NCI-H446 treated with DMSO at 0.1 percent for 48 hours (cell line): ENCODE measurements at places on chromosomes 1 and 21.

DNA sequence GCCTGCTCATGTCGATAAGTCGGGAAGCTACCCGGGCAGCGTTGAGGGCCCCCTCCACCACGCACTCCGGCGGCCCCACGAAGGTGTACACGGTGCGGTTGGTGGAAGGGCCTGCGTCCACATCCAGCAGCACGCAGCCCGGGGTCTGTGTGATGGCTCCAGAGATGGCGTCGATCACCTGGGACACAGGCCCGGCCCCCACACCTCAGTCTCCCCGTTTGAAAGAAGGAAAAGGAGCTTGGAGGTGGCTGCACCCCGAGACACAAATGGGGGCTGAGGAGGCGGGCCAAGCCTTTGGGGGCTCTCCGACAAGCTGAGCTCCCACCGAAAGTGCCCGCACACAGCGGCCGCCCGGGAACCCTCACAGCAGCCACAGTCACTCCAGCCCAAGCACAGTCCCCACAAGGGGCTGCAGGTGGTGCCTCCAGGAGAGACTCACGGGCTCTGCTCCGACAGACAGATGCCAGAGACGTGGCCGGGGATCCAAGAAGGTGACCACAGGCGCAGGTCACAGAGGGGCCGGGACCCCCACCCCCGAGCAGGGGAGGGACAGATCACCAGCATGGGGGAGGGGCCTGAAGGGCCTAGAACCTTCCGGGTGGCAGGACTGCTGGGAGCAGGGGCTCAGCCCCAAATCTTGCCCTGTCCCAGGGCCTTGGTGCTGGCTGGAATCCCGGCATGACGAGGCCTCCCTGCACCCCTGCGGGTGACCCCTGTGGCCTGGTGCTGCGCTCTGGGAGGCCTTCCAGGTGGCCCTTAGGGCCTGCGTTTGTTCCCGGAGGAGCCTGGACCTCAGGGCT is 1.0 kb downstream of the FTCD start:
- DNase-seq: no peak

DNA sequence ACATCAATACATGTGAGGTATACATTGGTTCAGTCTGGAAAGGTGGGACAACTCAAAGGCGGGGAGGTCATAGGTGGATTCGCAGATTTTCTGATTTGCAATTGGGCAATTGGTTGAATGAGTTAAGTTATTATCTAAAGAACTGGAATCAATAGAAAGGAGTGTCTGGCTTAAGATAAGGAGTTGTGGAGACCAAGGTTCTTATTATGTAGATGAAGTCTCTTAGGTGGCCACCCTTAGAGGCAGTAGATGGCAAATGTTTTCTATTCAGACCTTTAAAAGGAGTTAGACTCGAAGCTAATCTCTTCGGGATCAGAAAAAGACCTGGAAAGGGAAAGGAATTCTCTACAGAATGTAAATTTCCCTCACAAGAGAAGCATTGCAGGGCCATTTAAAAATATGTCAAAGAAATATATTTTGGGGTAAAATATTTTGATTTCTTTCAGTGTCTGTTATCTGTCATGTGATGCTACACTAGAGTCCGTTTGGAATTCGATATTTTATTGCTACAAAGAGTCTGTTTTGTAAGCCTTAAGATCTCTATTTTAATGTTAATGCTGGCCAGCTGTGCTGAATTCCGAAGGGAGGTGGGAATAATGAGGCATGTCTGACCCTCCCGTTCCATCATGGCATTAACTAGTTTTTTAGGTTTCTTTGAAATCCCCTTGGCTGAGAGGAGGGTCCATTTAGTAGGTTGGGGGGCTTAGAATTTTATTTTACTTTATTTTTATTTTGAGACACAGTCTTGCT is 265.1 kb downstream of the PTPRU start:
- DNase-seq: no peak

DNA sequence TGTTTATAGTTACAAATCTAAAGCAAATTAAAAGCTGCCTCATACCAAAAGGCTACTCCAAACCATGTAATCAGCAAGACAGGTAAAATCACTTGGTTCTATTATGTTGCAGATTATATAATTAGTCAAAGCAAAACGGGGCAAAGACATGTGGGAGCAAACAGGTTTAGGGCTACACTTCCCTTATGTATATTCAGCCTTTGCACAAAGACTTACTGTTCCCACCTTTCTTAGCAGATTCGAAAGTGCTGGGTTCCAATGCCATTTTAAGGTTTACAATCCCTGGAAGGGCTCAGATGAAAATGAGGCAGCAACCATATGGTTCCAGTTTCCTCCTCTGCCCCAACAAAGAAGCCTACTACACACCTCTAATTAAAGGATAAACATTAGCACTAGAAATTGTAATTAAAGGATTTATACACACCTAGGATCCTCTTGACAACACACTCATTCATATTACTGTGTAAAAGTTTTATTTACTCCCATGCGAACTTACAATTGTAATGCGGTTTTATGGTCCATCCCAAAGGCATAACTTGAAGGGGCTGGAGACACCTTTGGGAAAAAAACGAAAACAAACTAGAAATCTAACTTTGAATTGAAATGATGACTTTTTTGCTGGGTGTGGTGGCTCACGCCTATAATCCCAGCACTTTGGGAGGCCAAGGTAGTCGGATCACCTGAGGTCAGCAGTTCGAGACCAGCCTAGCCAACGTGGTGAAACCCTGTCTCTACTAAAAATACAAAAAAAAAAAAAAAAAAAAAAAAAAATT is 117.3 kb upstream of the PKN2 start:
- DNase-seq: no peak

DNA sequence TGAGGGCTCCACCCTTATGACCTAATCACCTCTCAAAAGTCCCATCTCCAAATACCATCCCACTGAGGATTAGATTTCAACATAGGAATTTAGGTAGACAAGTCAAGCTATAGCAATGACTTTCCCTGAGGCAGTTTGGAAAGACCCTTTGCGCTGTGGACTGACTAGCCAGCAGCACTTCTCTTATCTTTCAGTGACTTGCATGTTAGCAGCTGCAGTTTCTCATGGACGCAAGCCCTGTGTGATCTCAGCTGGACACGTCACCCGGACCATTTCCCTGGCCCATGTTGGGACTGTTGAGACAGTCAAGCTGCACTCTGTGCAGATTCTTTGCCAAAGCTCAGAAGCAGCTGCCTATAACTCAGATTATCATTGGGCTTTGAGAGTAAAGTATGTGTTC is 408.1 kb upstream of the USP24 start:
- no peak for DNase-seq

- DNase-seq: no peak
Observed at GRCh38 chr1:235670157-235670776, 20.7 kb upstream of the GNG4 start.

DNA sequence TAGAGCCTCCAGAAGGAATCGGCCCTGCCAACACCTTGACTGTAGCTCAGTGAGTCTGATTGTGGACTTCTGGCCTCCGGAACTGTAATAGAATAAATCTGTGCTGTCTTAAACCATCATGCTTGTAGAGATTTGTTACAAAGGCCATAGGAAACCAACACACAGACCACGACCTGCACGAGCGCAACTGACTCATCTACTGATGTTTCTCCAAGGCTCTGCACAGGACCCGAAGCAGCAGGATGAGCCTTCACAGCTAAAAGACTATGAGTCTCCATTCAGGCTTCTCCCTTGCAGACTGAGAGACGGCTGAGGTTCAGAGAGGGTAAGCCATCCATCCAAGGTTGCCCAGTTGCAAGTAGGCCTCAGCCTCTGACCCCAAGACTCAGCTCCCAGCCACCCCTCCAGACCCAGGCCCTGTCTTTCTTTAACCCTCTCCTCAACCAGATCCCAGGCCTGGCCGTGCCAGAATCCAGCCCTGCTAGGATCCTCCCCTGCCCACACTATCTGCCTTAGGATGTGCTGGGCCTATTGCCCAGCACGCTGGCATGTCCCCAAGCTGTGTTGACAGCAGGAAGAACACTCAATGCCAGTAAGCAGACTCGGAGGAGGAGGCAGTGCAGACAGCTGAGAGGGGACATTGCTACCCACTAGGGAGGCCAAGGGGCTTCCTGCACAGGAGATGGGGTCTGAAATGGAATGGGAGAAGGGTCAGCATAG is 109.0 kb downstream of the HMGB4 start:
- peak; percentile 74 for DNase-seq

DNA sequence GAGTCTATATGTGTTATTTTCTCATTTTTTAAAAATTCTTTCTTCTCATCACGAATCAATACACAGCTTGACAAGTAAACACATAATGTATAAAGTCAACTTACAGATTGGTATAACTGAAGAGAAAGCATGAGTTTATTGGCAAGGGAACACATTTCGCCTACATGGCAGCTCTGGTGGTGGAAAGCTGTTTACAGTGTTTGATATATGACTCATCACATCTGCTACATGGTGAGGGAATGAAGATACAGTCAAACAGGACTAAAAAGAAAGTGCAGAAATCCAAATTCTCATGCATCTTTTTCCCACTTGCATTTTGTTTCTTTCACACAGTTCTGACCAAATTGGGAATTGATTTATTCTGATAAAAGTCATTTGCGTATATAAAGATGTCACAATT is 122.2 kb upstream of the ADGRL4 start:
- DNase-seq: peak; percentile 95
